T-helper 1 cell (primary cell): ENCODE measurements at places on chromosomes 16 and 17.

DNA sequence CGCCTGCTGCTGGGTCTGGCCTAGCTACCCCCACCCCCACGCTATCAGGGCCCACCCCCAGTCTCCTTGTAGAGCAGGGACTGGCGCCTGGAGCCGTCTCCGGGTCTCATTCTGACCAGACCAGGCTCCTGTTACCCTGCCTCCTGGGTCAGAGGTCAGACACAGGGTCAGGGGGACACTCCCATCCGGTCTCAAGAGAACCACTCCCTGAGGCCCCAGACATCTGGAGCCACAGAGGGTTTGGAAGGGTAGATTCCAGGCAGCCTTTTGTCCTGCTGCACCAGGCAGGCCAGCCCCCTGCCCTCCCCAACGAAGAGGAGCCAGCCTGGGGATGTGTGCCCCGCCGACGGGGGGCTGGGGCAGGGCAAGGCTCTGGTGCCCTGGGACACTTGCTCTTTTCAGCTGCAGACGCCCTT lies 944 bp upstream of the WFIKKN1 start:
- no peak for DNase-seq

DNA sequence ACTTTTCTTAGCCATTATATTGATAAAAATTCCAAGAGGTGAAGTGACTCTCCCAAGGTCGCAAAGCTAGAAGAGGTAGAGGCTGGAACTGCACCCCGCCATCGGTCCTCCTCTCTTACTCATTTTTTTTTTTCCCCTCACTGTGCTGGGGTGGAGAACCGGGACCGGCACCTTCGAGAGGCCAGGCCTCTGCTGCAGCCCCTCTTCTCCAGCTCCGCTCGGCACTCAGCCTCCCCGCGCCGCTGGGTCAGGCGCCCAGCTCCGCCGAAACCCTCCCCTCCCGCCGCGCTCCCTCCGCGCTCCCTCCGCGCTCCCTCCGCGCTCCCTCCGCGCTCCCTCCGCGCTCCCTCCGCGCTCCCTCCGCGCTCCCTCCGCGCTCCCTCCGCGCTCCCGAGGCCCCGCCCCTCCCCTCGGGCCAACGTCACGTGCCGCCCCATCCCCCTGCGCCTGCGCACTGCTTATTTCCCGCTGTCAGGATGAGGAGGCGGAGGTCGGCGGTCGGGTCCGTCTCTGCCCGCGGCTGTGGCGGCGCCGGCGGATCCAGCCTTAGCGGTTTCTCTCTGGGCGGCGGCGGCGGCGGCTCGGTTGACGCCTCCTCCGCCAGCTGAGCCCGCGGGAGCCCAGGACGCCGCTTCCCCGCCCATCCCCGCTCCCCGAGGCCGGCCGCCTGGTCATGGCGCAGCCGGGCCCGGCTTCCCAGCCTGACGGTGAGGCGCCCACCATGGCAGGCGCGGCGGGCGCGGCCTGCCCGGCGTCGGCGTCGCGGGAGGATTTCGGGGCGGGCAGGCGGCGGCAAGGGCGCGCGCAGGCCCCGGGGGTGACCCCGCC lies at the start of gene RABEP1:
RABEP1 (plus strand) TSS at position 471 of the 828 bp plus-strand sequence; CDS start at position 674, 203 bp downstream.
- DNase-seq, result peak; percentile 93

GRCh38 chr16:78998879-78999278 lies 601.7 kb downstream of the MAF start:
- DNase-seq, result no peak

DNA sequence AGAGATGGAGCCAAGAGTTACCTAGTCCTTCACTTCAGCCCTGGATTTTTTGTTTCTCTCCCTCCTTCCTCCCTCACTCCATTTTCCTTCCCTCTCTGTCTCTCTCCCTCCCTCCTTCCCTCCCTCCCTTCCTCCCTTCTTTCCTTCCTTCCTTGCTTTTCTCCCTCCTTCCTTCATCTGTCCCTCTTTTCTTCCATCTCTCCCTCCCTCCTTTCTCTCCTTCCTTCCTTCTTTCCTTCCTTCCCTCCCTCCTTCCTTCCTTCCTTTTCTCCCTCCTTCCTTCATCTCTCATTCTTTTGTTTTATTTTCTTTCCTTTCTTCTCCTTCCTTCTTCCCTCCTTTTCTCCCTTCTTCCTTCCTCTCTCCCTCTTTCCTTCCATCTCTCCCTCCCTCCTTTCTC lies 283.5 kb downstream of the MAF start:
- DNase-seq, result no peak

GRCh38 chr16:89100601-89101302 lies 7.1 kb downstream of the ACSF3 start:
- no peak for DNase-seq
